ENCODE measurements at places on chromosomes 2 and 18.

DNA sequence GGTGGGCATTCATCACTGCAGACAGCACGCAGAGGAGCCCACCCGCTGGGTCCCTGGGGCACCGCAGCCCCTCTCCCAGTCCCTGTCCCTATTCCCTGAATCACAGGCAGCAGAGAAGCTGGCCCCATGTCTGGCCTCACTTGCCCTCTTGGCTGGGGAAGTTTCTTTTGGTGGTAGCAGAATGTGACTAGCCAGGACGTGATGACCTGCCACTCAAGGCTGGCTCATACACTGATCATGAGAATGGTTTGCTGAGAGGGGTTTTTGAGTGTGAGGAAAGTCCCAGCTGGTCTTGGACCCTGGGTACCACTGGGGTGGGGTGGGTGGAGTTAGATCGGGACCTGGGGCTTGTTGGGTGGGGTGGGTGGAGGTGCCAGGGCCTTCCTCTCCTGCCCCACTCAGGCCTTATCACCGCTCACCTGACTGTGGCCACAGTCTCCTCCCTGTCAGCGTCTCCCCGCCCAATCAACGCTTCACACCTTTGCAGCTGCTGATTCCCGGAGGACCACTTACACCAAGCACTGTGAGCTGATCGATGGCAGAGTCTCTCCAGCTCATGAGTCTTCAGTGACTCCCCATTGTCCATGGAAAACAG is 28.9 kb upstream of the FOSL2 start:
- DNase-seq: no peak

GRCh38 chr2:99166218-99166617 is 11.5 kb downstream of the LIPT1 start:
- DNase-seq: no peak

- no peak for DNase-seq
Observed at GRCh38 chr2:23002234-23002633, 382.7 kb upstream of the KLHL29 start.

DNA sequence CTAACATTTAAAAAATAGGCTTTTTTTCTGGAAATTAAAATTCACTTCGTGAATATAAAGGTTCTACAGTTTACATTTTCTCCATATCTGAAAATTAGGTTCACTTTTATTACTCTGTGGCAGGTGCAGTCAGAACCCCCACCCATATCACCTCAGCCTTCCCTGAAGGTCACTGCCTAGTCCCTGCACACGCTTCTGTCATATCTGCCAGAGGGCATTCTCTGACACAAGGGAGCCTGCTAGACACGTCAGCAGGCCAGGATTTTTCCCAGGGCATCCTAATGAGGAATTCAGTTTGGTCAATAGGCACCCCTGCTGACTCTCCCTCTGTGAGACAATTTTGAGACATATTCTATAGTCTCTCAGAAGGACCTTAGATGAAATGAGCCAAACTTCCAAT is 475.7 kb upstream of the PKDCC start:
- no peak for DNase-seq
